ENCODE measurements at places on chromosomes 2 and 18.

DNA sequence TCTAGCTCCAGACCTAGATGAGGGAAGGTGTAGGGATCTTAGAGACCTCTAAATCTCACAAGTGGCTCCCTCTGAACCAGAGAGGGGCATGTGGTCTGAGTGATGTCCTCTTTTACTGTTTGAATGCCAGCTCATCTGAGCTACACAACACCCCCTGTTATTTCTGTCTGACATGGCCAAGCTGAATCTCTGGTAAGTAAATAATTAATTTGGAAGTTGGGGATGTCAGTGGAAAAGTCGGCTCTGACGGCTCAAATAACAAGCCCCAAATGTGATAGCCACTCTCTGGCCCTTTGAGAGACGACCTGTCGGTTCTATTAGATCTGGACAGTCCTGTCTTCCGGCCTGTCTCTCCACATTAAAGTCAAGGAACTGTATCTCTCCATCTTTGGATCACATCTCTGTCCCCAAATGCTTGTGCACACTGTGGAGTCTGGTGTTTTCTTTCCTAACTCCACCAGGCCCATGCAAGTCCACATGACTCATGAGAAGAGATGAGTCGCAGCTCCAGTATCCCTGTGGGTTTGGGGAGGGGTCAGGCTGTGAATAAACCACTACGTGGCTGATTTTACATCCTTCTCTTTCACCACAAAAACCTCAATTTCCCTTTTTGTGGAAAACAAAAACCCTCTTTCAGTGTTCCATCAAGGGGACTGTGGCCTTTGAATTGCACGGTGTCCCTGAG is 52.5 kb downstream of the SETBP1 start:
- no peak for DNase-seq

DNA sequence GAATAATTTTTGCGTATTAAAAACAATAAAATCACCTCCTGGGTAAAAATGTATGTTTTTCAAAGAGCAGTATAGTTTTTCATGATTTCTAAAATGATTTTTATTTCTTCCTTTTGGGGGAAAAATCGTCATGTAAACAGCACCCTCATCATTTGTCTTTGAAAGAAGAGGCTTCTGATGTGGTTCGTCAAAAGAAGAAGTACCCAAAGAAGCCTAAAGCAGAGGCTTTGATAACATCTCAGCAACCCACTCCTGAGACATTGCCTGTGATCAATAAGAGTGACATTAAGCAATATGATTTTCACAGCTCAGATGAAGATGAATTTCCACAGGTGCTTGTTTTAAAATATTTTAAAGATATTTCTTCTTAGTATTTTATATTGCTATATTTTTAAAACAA is 110.2 kb upstream of the KIF5C start:
- DNase-seq: no peak

DNA sequence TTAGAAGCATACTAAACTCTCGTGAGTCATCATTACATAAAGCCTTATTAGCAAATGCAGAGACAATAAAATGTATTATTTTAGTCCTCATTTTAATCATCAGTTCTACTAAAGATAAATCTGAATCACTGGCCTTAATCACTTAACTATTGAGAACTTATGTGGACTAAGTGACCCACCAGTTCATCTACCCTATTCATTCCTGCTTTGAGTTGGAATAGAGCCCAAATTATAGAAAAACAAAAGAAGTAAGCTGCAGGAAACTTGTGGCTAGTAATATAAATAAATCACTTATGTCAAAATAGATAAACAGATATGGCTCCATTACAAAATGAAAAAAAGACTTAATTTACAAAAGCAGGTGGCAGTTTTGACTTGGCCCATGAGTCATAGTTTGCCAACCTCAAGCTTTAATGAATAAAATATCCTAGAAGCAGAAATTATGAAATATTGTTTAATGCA is 851.8 kb upstream of the CRIM1 start:
- DNase-seq: no peak

- no peak for DNase-seq
These were observed 45.0 kb upstream of the DARS1 start for GRCh38 chr2:136030406-136030805.

DNA sequence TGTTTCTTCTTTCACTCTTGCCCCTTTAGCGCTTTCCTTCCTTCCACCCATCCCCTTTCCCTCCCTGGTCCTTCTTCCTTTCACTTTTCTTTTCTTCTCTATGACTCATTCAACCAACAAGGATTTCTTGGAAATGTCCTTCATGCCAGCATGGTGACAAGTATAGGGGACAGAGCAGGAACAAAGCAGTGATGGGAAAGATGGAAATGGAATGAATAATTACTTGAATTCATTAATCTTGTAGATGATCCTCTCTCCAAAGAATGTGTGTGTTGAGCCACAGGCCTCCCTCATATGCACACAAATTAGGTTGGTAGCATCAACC is 1.5 kb downstream of the VAMP5 start:
- no peak for DNase-seq

DNA sequence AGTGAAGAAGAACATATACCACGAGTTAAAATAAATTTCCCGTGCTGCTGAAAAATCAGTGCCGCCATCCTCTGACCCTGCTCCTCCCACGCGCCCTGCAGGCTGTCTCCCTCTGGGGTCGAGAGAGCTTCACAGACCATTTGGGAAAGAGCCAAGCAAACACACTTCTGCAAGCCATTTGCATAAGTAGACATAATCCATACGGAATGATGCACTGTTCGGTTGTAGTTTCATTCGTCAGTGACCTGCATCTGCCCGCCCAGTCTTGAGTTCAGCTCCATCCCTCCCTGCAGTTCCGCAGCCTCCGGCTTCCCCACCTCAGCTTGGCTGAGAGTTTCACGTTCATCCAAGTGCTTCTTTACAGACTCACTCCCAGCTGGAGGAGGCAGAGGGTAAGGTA is 69.6 kb downstream of the TRAPPC12 start:
- DNase-seq: no peak

DNA sequence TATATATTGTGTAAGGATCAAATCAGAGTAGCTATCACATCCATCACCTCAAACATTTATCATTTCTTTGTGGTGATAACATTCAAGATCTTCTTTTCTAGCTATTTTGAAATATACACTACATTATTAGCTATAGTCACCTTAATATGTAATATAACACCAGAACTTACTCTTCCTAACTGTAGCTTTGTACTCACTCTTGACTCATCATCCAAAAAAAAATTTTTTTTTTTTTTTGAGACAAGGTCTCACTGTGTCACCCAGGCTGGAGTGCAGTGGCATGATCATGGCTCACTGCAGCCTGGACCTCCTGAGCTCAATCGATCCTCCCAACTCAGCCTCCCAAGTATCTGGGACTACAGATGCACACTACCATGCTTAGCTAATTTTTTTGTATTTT is 153.3 kb downstream of the EML6 start:
- DNase-seq: no peak

- no peak for DNase-seq
These were observed 24.8 kb downstream of the GALM start for GRCh38 chr2:38690499-38691420.

GRCh38 chr2:237558961-237559641 is 7.3 kb upstream of the PRLH start:
- no peak for DNase-seq

DNA sequence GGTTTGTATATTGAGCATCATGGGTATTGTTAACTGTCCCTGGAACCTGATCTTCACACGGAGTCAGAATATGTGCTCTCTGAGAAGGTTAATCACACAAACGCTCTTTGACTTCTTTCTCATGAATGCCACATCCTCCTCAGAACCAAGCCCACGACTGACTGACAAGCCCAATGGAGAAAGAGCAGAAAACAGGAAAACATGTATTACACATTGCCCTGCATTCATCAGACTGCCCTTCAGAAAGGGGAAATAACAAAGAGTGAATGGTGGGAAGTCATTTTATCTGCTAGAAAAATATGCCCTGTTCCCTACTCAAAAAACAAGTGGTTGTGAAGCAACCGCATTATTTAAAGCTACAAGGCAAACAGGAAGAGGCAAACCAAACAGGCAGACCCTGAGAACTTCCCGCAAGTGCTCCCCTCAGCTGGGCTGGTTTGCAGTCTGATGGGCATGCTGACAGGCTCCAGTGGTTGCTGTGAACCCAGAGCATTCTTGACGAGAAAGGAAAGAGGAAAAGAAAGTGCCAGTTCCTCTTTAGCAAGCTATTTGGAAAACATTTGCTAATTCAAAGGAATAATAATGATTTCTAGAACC is 172.9 kb upstream of the SETBP1 start:
- DNase-seq: no peak

DNA sequence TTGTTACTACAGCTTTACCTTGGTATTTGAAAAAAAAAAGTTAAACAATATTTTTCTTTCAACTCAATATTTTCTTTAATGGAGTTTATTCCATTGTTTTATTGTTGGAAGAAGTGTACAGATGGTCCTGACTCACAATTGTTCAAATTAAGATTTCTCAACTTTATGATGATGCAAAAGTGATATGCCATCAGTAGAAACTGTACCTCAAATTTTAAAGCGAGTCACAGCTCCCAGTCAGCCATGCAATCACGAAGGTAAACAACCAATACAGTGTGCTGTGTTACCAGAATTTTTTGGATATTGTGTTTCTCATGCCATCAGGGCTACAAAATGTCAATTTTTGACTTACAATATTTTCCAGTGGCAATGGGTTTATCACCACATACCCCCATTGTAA is 54.0 kb upstream of the COL5A2 start:
- no peak for DNase-seq

DNA sequence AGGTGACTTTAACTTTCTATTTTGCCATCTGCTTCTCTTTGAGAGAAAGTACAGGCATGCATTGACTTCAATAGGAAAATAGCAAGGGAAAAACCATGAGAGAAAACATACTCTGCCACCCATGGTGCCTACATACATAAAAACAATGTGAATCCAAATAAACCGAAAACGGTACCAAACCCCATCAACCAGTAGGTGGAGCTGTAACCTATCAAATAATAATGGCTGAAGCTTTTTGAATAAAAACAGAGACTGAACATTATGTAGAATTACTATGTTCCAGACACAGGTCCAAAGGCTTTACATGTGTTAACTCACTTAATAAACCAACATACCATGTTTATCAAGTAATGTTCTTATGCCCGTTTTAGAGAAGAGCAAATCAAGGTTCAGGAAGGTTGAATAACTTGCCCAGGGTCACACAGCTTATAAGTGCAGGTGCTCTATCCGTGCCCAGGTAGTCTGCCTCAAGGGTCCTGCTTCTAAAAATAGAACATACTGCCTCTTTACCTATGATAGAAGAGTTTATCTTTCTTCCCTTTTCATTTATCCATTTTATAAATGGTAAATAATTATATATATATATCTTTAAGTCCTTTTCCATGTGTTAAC is 293.9 kb upstream of the SYT4 start:
- DNase-seq: peak; percentile 71

DNA sequence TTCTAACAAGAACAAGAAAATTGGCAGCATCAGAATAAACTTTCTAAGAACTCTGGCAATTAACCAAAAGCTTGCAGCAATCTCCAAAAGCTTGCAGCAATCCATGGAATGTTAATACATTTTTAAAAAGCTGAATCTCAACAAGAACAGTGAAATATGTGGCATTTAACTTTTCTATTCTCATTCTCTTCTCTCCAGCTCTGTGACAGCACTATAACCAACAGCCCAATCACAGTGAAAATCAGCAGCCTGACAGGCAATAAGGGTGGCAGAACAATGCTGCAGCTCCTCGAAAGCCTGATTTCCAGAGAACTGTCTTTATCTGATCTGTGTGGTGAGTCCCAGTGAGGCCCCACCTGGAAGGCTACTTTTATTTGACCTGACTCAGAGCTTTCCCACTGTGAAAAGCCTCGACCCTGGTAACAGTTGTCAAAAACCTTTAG is 60.0 kb downstream of the TMEM131 start:
- no peak for DNase-seq

DNA sequence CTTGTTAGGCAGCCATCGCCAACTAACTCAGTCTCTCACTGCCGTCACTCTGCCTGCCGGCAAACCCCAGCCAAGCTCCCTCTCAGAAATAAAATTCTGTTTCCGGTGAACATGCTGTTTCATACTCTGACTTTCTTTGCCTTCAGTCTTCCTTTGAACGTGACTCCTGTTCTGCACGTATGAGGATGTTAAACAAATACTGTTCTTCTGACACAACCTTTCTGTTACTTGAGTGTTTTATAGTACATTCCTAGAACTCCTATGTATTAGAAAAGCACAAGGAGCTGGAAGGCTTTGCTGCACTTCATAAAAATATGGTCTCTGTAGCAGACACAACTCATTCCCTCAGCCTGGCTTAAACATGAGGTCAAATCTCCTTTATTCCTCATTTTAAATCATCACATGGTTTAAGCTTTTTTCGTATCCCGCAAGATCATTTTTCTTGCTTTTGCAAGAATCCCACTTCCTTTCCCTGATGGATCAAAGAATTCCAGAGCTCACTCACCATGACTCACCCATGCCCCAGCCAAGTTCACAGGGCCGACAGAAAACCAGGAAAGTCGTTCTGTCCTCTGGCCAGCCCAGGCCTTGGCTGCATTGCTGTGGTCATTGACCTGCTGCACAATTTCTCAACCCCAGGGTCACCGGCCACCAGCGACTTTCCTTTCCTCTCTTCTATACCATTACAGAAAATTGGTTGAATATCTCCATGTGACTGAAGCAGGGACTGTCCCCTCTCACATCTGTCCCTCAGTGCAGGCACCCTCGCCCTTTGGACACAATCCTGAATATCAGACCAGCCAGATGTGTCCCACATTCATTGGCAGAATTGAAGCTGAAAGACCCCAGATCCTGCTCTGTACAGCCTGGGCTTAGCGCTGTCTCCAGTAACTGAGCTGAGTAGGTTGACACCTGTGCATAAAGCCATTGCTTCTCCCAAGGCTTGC is 183.1 kb upstream of the ARL4C start:
- DNase-seq: no peak

DNA sequence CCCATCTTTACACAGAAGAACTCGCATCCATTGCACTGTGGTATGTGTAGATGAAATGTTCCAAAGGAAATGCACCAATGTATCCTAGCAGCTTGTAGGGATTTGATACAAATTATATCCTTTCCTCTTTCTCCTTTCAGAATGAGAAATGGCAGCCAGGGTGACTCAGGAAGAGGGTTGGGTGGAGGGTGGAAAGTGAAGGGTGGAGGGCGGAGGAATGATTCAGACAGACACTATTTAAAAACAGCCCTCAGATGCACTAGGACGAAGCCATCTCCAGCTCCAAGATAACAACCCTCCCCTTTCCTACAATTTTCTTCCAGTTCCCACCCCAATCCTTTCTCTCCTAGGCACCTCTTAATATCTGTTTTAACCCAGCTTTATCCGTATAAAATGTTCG is 96.2 kb upstream of the STK39 start:
- DNase-seq: no peak

DNA sequence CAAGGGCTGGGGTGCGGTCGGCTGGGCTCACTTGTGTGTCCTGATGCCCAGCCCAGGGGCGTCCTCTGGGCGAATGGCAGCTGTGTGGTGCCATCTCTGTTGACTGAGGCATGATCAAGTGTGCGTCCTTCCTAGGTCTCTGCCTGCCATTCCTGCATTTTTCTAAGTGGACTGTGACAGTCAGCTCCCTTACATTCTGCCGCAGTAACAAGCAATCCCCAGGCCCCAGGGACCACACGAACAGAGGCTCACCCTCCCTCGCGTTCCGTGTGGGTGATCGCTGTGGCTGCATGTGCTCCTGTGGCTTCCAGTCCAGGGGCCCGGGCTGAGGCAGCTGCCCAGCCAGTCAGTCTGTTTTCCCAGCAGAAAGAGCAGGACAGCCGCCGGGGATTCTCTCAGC is 17.8 kb downstream of the D2HGDH start:
- no peak for DNase-seq

GRCh38 chr18:74268175-74268574 is 23.6 kb downstream of the CYB5A start:
- no peak for DNase-seq
